ENCODE measurements at places on chromosomes 2 and 18. TPM values are rescaled to one million over a fixed set of nuclear protein-coding genes. Genes with fewer than 3 reads are reported as not detected.

Gene SPIRE1
- total RNA-seq: 51.4 TPM

Gene ENOSF1
- total RNA-seq: 39.6 TPM

Gene TNS1
- total RNA-seq: 120 TPM

Gene NT5DC4
- total RNA-seq: not detected

Gene PTH2R
- not detected for total RNA-seq

Gene VIT
- 10.0 TPM for total RNA-seq

Gene DNER
- 2.8 TPM for total RNA-seq

Data from lower leg skin (tissue), 4 donors.